NCI-H187 (cell line): ENCODE measurements at places on chromosomes 1 and 21.

- no peak for DNase-seq
These were observed 823.0 kb upstream of the PRMT6 start for GRCh38 chr1:106233511-106233910.

GRCh38 chr1:4027492-4028138 is 127.5 kb upstream of the C1orf174 start:
- DNase-seq, result no peak

- no peak for DNase-seq
These were observed 2.2 kb upstream of the RUNX3 start for GRCh38 chr1:24932284-24932683.

DNA sequence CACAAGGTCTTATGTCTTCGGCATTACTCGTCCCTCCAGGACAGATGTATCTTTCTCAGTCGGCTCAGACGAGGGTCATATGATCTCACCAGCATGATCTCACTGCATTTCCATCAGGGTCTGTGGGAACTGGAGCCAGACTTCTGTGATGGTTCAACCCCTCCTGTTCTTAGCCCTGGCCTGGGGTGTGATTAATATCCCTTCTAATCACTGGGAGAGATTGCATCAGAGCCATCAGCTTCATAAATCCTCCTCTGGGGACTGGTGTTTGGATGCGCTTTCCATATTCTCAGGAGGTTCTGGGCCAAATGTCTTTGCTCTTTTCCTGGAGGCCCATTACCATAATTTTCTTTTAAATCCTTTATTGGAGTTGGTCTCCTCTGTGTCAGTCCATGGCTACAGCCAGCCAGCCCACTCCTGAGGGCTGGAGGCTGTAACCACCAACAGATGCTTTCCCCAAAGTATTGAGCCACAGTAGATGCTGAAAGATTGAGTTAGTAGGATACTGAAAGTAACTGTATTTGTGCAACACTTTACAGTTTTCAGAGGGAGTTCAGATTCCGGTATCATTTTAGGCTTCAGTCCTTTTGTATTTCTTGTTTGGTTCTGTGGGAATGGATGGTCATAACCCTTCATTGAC is 20.0 kb downstream of the CACNA1E start:
- no peak for DNase-seq

DNA sequence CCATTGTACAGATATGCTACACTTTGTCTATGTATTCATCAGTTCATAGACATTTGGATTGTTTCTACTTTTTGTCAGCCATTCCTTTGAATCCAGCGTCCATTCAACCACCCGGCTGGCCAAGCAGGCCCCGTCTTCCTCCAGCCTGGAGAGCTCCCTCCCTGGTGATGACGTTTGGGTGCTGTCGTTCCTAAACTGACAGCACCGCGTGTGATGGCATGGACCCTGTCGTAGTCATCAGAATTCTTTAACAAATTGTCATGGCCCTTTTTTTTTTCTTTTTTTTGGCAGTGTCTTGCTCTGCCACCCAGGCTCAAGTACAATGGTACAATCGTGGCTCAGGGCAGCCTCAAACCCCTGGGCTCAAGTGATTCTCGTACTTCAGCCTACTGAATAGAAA is 138.6 kb upstream of the ERRFI1 start:
- DNase-seq, result no peak

DNA sequence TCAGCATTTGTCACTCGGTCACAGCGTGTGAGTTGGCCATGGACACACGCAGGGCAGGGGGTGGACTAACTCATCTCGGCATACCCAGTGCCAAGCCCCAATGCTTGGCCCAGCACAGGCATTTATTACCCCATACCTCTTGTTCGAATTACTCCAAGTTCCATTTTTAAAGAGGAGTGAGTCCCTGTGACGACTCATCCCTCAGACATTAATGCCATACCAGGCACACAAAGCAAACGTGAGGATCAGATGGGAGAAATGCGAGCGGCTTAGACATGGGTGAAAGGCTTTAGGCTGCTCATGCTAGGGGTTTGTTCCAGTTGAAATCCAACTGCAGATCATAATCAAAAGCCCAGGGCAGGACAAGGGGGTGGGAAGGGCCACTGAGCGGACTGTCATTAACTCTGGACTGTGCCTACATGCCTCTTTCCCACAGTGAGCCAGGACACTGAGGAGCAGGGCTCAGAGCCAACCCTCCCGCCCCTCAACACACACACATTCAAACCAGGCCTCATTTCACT is 118.5 kb upstream of the NGF start:
- no peak for DNase-seq

GRCh38 chr1:38062361-38063288 is 16.0 kb upstream of the POU3F1 start:
- DNase-seq, result peak; percentile 72

DNA sequence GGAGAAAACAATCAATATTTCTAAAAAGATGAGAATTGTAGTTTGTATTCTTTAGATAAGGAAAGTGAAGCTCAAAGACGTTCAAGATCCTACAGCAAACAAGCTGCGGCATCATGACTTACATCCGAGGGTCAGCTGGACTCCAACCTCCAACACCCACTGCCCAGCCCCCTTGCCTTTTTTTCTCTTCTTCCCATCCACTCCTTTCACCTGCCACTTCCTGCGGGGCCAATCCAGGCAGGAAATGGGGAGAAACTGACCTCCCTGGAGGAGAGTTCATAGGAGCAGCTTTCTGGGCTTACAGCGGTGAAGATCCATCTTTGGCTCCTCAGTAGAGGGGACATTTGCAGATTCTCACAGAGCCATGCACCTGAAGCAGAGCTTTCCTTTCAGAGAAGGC is 361.5 kb downstream of the PTPRU start:
- no peak for DNase-seq
